ENCODE measurements at places on chromosomes 1 and 21.

- DNase-seq, result no peak
These were observed 7.7 kb downstream of the TLR5 start for GRCh38 chr1:223135176-223135942.

GRCh38 chr1:53618500-53619366 is 120.2 kb downstream of the GLIS1 start:
- peak; percentile 9 for DNase-seq

- no peak for DNase-seq
These were observed 10.7 kb downstream of the RORC start for GRCh38 chr1:151820940-151821339.

- no peak for DNase-seq
These were observed 13.8 kb upstream of the HHIPL2 start for GRCh38 chr1:222561656-222562055.

DNA sequence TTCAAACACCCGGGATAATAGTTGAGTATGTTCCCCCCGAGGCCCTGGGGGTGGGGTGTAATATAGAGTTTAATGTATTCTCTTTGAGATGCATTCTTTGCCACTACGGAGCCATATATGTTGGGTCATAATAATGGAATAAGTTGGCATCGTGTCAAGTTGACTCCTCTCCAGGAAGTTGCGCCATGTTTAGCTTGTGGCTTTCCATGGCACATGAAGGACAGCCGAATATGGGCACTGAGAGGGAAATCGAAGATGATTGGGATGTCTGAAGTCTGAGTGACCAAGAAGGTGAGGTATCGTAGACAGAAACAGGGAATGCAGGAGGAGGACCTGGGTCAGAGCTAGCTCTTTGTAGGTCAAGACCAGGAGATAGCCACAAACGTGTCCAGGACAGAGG is 92.6 kb downstream of the PAX7 start:
- DNase-seq, result no peak

DNA sequence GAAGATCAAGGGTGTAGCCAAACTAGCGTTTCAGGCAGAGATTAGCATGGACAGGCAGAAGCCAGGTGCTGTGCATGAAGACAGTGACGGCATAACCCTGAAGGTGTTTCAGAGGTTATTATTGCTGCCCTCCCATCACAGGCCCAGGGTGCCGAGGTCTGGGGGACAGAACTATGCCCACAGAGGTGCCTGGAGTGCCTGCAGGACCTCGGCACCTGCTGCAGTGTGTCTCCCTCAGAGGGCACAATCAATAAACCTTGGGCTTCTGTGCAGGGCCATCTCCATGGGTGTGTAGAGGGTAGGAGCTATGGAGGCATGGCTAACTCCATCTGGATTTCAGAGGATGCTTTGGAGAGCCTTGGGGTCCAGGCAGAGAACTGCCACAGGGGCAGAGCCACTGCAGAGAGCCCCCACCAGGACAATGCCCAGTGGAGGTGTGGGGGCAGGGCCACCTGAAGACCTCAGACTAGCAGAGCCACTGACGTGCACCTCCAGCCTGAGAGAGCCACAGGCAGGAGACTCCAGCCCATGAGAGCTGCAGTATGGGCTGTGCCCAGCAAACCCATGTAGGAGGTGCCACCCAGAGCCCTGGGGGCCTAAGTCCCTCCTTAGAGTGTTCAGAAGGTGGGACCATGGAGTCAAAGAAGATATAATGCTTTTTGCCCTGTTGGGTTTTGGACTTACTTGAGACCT is 5.7 kb upstream of the ABCG1 start:
- peak; percentile 15 for DNase-seq

All from stomach (tissue), 19 donors.